Mucosa of gallbladder (tissue), 1 donor: ENCODE measurements at places on chromosomes 3 and 15. TPM values are rescaled to one million over a fixed set of nuclear protein-coding genes. Genes with fewer than 3 reads are reported as not detected.

CAND2 gene
- 12.1 TPM for total RNA-seq

MGA gene
- 39.4 TPM for total RNA-seq

DRD3 gene
- not detected for total RNA-seq

REC114 gene
- total RNA-seq = not detected

FGF12 gene
- 1.4 TPM for total RNA-seq

PAK6 gene
- total RNA-seq = 7.9 TPM

C2CD4A gene
- 0.17 TPM for total RNA-seq

MKRN3 gene
- not detected for total RNA-seq

EFCC1 gene
- 25.1 TPM for total RNA-seq

NPAP1 gene
- 0.17 TPM for total RNA-seq

BFSP2 gene
- not detected for total RNA-seq

GALNT15 gene
- total RNA-seq = 3.9 TPM

SLC6A1 gene
- total RNA-seq = 7.4 TPM

AADACL2 gene
- total RNA-seq = 0.14 TPM

UBAP1L gene
- 5.6 TPM for total RNA-seq
